ENCODE measurements at places on chromosomes 1 and 21.

- no peak for DNase-seq
These were observed 88.3 kb upstream of the TNFSF4 start for GRCh38 chr1:173295391-173295790.

GRCh38 chr1:179871940-179872339, 5.7 kb downstream of the TOR1AIP2 start:
- DNase-seq, result no peak

DNA sequence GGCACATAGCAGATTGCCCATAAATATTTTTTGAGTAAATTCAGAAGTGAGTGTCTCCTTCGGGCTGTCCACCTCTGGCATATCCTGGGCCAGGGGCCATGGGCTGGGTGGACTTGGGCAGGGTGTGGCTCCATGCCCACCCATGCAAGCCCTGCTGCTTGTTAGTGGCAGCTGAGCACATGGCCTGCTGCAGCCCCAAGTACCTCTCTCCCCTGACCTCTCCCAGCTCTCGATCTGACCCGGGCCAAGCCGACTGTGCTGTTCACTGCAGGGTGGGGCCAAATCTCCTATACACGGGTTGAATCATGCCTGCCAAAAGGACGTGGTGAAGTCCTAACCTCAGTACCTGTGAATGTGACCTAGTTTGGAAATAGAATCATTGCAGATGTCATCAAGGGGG, 132.5 kb upstream of the C1orf174 start:
- no peak for DNase-seq

DNA sequence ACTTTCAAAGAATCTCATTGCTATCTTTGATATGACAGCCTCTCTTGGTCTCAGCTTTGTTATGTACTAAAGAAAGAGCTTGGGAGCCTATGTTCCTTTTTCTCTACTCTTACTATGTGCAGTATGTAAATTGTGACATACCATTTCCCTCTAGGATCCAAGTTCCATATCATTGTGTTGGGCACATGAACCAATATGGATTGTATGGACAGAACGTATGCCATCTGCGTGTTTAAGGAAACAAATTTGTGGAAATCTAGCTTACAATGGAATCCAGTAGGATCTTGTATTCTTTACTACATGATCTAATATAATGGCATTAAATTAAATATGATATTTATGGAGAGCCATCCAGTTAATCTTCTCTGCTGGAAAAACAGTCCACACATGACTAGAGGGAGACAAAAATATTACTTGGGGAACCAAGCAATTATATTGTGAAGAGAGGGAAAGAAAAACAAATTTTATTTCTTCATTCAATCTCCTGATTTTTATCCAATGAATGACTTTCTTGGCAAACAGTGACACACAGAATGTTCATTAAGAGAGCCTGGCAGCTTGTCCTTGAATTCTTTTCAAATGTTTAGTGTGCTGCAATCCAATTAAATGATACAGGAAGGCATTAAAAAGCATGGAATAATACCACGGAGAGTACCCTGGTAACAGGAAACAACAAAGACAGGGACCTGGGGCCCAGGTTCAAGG, 106.5 kb upstream of the DAB1 start:
- no peak for DNase-seq

GRCh38 chr1:155202198-155202597, 5.5 kb downstream of the THBS3 start:
- no peak for DNase-seq

DNA sequence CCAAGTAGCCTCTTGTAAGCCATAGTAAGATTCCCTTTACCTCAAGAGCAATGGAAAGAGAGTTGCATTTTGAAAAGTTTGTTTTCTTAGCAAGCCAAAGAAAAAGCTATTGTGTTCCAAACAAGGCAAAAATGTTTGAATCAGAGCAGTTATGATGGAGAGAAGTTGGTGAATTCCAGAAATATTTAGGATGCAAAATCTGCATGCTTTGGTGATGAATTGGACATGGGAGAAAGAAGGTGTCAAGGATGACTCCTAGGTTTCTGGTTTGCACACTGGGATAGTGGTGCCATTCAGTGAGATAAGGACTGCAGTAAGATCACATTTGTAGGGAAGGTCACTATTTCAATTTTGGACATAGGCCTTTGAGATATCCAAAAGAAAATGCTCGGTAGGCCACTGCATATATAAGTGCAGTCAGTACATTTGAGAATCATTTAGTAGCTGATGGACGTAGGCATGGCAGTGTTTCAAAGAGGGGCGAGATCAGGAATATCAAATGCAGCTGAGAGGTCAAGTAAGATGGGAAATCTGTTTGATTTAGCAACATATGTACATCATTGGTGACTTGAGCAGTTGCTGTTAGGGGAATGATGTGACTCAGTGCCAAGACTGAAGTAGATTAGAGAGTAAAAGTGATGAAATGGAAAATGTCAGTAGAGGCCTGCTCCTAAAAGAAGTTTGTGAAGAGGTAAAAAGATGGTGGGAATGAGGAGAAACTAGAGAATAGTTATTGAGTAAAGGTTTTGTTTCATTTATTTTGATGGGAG, 33.9 kb upstream of the GPR25 start:
- DNase-seq, result no peak

DNA sequence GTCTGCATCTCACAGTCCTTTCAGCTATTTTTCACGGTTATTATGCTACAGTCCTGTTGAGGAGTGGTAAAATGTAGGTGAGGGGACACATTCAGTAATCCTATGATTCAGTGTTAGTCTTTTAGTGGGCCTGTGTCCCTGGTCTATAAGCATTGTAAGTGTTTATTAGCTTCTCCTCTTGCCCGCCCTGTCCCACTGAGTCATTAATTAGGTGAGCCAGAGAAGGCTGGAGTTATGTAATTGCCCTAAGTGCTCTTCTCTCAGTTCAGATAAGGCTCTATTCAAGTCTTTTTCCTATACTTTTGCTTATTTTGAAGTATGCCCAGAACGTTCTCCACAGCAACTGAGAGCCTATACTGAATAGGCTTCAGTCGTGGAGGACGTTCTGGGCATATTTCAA, 76.3 kb upstream of the ZRANB2 start:
- no peak for DNase-seq

DNA sequence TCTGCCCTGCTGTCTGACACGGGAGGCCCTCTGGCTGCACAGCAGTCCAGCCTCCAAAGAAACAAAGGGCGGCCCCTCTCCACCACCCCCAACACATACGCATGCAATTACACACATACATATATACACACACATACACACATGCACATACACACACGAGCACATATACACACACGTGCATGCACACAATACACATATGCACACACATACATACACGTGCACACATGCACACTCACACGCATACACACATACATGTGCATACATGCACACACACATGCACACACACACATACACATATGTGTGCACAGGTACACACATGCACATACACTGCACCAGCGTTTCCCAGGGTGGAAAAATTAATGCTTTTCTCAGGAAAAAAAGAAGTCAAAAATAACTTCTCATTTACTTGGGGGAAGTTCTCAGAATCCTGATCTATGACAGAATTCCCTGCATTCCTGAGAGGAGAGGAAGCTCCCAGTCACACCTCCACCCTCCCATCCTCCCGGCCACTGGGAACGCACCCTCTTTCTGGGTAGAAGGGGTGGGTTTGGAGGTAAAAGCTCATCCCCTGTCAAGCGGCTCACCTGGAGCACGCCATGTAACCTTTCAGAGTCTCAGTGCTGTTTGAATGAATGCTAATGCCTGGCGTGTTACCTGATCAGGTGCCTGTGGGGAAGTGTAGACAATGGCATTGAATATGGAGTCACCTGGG, 33.1 kb upstream of the KLHDC7A start:
- DNase-seq, result no peak

DNA sequence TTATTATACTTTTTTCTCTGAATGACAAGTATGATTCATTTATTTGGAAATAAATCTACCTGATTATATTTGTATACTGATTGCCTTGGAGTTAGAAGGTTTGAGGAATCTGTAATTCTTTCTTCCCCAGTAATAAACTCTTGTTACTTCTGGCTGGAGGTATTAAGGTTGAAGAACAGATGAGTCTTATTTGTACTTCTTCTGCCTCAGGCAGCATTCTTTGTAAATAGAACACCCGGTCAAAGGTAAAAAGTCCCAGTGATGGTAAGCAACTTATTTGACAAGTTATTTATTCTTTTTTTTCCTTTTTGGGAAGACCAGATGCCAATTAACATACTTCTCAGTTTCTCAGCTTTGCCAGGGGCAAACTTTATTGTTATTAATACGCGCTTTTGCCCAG, 12.9 kb downstream of the SNX27 start:
- no peak for DNase-seq

- no peak for DNase-seq
These were observed 66.6 kb downstream of the DIRAS3 start for GRCh38 chr1:67983867-67984266.

DNA sequence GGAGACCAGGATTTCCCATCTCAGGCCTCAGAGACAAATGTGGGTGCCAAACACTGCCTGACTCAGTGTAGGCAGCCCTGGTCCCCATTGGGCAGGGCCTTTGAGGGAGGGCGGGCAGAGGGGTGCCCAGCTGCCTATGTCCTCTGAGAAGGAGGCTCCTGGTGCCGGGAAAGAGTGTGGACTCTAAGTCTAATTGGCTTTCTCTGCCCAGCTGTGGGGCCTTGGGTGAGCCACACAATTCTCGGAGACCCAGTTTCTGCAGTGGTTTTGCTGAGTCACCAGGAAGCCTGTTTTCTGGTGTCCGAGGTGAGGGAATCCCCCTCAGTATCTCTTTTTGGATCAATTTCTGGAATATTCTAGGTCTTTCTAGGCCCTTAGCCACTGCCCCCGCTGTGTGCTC, 35.3 kb upstream of the ACTL8 start:
- DNase-seq, result no peak

- no peak for DNase-seq
These were observed 67.4 kb upstream of the SIPA1L2 start for GRCh38 chr1:232697187-232697822.

- peak; percentile 5 for DNase-seq
These were observed 73.6 kb downstream of the TPR start for GRCh38 chr1:186301448-186301847.

GRCh38 chr1:240766831-240767230, 154.9 kb upstream of the GREM2 start:
- DNase-seq, result no peak

DNA sequence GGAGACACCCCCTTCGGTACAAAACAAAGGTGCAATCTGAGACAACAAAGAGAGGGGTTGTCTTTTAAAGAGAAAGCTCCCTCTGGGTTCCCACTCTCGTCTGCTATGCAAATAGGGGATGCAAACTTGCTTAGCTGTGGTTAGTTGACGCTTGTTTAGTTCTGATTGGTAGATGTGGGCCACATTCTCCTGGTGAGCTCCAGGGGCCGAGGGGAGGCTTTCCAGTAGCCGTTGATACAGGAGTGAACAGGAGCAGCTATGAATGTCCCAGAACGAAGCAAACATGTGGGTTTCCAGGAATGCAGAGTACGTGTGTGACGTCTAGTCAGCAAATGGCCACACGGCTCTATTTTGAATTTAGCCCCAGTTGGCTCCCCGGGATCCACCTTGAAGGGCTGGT, 14.7 kb downstream of the TFF2 start:
- no peak for DNase-seq

DNA sequence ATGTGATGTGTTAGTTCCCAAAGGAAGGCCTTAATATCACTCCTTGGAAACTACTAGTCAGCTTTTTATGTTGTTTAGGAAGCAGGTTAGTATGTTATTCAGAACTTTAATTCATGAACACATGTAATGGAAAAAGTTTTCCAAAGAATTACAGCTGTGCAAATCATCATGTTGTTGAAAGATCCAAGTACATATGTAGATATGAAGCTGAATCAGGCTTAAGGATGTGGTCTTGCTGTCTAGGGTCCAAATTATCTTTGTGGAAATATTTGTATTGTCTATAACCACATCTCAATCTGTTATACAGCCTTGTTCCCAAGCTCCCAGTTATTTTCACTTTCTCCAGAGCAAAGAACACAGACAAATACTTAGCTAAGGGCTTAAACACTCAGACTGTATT, 231.6 kb downstream of the TPR start:
- no peak for DNase-seq

GRCh38 chr1:206105464-206105995, 11.7 kb downstream of the AVPR1B start:
- DNase-seq, result no peak

GRCh38 chr21:41500931-41501381, 7.0 kb downstream of the TMPRSS2 start:
- no peak for DNase-seq

DNA sequence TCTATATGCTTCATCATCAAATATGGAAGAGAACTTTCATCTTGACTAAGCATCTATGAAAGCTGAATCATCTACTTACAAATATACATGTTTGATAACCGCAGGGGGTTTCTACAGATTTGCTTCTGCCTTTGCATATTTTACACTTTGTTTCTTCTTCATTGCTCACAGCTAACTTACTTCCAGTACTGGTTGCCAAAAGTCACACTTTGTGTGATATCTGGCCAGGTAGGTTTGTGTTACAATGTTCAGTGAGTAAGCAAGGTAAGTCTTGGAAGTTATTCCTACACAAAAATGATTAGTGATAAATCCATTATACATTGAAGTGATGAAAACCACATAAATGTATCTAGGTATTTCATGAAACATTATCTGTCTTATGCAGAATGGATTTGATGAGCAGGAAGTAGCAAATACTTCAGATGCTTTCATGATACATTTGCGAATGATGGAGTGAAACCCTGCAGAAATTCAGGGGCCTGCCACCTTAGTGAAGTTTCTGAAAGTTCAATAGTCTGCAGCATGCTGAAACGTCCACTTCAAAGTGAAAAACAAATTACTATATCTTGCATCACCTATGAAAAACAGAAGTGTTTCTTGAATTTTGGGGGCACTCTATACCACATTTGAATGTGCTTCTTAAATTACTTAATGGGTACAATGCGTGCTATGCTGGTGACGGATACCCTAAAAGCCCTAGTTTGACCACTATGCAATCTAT, 187.3 kb downstream of the ATP6V1G3 start:
- no peak for DNase-seq

- DNase-seq, result no peak
These were observed 65.8 kb upstream of the ABCG1 start for GRCh38 chr21:42153046-42153686.

DNA sequence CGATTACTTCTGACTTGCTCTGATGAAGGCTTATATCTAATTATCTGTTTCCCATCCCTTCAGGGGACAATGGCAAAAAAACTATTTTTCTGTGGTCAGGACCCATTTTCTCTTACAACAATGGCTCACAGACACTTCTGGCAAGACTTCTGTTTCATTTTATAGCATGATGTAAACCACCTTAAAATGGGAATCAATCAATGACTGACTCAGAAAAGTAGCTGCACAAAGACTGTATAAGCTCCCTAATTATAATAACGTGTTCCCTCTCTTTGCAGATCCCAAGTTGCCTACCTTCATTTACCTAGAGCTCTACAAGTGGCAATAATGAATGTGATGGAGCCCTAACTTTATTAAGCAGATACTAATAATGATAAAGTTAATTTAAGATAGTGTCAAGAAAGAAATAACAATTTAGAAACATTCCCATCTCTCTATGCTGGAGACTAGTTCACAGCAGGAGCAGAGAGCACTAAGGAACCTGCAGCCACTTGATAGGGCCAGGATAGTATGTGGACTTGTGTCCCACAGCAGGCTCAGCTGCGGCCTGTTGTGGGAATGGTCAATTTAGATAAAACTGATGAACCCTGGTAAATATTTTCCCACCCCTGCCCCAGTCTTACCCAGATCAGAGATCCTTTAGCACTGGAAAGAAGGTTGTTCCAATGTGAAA, 538 bp downstream of the GBP2 start:
- DNase-seq, result no peak

- no peak for DNase-seq
These were observed 51.6 kb downstream of the NEGR1 start for GRCh38 chr1:72230746-72231145.

Data from Karpas-422 (cell line).